Activated effector memory CD4-positive, alpha-beta T cell treated with Interleukin-2 at 50 U/mL for 16 hours (primary cell): ENCODE measurements at places on chromosomes 11 and 22.

- DNase-seq, result no peak
These were observed 30.7 kb downstream of the LRFN4 start for GRCh38 chr11:66887526-66887925.

DNA sequence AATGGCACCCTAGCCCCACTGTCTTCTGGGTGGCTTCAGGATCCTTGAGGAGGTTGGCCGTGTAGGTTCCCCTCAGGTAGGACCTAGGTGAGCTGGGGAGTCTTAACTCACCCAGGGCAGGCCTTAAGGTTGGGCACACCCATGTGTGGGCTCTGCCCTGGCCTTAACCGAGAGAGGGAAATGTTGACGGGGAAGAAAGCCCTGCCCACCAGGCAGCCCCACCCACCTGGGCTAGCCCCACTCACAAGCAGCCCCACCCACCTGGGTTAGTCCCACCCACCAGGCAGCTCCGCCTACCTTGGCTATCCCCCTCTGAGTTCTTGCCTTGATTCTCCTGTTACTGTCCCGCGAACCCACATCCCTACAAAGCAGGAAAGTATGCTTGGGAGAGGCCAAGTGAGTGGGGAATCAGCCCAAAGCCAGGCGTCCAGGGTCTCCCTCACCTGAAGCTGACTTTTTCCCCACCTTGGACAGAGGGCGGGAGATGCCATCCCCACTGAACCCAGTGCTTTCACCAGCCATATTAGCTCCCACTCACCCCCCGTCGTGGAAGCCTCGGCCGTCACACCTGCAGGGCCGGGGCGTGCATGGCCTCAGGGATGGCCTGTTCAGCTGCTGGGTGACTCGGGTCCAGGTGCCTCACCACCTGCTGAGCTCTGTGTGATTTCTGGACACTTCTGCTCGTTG, at the start of gene MYEOV:
MYEOV (plus strand) TSS at position 337 of the 687 bp plus-strand sequence. CDS start 1,200 bp downstream, outside the sequence.
- DNase-seq, result no peak

DNA sequence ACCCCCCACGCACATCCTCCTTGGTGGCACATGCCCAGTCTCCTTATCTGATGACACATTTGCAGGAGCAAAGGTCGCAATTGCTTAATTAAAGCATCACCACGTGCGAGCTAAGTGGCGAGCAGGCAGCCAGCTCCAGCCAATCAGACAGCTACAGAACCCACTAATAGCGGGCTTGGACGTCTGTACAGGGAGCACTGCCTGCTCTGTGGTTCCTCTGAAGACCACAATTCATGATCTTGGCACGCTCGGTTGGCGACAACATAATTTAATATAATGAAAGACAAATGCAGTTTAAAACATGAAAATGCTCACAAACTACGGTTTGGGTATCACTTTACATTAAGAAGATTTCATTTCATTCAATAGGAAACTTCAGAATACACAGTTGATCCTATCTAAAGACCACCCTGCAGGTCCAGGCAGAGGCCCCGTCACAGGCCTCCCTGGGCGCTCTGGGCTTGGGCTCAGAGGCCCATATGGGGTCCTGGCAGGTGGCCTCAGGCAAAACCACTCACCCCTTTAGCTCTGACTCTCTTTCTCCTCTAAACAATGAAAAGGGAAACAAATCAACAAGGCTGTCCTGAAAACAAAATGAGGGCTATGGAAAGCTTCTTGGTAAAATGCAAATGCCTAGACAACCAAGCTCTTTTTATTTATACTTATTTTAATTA, 10.4 kb downstream of the PACSIN2 start:
- no peak for DNase-seq

- no peak for DNase-seq
These were observed 516 bp downstream of the NEU3 start for GRCh38 chr11:74989260-74989638.

- DNase-seq, result no peak
These were observed 826.3 kb downstream of the DLG2 start for GRCh38 chr11:84800755-84801346.
